Effector memory CD4-positive, alpha-beta T cell (primary cell): ENCODE measurements at places on chromosomes 2 and 18.

DNA sequence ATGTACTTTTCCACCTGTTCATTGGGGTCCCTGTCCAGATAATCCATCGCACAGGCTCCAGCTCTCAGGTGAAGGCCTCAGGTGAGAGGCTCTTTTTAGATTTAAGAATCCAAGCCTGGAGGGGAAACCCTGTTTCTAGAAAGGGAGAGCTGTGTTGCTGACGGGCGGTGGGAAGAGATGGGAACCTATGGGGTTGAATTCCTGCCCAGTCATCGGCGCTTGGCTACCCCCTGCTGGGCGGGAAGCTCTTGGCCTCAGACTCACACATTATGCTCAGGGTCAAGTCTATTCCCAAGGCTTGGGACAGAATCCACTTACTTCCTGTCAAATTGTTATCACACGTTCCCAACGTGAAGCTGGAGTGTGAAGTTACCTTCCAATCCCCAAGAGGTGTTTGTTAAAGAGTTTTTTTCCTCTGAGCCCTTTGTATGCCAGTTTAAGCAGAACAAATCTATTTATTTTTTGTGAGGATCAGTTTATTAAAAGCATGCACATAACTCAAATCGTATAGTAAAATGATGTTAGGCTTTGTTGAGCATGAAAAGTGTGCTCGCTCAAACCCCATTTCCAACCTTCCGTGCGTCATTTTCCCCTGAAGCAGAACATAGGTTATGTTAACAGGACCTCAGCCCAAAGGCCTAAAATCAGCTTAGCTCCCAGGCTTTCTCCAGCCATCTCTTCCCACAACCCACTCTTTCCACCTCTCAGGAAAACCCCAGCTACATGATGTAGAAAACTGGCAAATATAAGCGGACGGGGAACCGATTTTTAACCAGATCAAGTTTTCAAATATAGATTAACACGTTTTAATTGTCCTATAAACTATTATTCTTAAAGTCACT lies 181.7 kb upstream of the ETAA1 start:
- no peak for DNase-seq

DNA sequence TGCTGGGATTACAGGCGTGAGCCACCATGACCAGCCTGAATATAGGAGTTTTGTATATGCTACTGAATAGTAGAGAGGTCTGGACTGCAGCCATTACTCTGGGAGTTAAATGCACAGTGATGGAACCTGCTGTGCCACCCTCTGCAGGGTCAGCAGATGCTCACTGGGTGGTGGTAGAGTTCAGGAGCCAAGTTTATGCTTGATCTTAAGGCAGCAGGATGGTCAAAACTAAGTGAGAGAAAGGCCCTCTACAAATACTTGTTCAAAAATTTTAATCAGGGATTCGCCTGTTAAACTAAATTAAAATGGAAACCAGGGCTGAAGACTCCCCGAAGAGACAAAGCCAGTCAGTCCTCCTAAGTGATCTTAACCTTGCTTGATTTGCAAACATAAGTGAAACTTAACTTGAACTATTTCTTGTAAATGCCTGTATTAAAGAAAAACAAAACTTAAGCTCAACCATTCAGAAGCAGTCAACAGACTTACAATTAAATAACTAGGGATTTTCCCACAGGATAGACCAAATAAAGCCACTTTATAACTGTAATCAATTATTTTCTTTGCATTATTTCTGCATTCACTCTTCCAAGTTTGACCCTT lies 4.2 kb upstream of the WDFY1 start:
- DNase-seq = no peak

DNA sequence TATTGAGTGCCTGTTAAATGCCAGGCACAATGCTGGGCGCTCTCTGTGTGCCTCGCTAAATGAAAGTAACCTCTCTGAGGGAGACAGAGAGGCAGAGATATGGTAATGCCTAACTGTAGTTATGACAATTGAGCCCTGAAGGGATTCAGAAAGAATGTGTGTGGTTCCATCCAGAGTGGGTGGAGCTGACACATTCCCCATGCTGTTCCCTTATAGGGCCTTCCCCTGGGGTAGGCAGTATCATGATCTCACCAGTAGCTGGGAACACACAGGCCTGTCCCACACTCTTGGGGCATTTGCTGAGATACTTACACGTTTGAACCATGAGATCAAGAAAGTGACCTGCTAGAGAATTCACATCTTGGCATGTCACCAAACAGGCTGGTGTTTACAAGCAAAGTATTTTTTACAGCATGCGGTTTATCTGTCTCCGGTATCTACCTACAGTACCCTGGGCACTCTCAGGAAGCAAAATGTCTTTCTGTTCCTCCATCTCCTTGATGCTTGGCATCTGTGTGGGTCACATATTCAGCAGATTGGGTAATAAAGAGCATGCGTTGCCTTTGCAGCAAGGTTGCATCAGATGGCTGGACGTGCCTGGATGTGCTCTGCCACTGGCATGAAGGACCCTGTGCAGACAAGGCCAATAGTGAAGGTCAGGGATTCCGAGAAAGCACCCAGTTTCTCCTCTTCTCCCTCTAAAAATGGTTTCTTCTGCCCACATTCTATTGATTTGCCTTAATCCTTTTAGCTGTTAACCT lies 9.4 kb downstream of the CTIF start:
- DNase-seq = no peak

- DNase-seq = no peak
These were observed 23.6 kb upstream of the CATIP start for GRCh38 chr2:218332920-218333645.

DNA sequence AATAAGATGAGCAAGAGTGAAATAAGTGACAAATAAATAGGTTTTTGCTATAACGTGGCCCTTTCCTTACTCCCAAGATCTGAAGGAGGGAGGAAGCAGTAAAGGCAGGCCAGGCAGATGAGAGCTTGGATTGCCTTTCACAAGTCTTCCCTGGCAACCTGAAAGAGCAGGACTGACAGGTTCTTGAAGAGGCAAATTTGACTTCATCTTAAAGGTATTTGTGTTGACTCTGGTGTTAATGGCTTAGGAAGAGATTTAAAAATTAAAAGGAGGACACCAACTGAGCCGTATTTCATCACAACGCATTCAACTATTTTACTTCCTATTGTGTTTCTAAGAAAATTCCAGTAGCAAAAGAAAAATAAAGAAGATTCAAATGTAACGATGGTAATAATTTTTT lies 3.2 kb downstream of the STRN start:
- DNase-seq = no peak

GRCh38 chr18:2618009-2618408 lies 37.5 kb upstream of the SMCHD1 start:
- no peak for DNase-seq

GRCh38 chr2:206442833-206443734 lies at the start of gene ADAM23:
TSS of gene ADAM23 (plus strand) at chr2:206443532. CDS start at chr2:206443867, 335 bp downstream.
- peak; percentile 17 for DNase-seq

- no peak for DNase-seq
These were observed 287.1 kb upstream of the ID2 start for GRCh38 chr2:8394569-8395359.

DNA sequence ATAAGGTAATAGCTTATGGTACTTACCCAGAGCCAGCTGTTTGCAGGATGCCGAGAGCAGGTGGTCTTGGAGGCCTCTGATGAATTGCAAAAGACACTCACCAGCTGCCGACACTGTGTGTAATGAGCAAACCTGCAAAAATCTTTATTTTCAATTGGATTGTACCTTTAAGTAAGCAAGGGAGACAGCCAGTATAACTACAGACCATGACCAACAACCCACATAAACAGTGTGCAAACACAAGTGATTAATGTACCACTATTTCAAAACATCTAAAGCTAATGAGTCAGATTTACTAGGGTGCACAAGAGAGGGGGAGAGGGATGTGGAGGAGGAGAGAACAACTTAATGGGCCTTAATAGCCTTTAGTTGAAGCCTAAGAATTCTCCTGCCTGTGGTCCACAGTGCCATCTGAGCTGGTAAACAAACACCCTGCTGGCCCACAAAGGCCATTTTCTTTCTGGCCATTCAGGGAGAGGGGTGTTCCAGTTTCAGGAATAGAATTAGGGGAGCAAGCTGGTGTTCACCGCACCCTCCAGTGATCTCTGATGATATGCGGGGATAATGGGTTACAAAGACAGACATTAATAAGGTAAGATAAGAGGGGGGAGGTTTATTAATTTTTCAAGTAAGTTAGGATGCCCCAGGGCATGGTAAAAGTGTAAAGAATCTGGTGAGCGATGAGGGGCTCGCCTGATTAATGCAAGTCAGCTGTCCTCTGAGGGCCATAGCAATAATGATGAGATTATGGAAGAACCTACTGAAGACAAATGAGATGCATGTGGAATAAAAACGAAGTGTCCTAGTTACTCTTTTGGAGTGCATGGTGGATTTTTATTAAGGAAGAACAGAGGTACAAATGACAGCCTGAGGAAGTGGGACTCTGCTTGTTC lies 196.4 kb downstream of the HRH4 start:
- no peak for DNase-seq

DNA sequence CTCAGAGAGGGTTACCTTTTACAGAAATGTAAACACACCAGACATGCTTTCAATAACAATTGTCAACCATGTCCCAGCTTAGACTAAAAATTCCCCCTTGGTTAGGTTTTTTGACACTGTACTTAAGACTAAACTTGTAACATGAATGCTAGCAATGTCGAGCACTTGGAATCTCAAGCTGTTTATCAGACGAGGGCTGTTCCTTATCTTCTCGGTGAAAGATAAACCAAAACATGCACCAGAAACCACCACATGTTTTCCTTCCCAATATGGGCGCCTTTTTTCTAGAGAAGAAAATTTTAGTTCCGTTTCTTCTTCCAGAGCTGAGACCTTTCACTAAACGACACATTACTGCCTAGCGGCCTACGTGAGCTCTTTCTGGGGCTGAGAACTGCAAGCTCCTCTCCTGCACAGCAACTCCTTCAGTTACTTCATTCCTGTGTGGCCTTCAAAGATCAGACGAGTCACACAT lies 42.4 kb upstream of the ACKR3 start:
- DNase-seq = no peak

GRCh38 chr18:32424696-32425095 lies 46.0 kb downstream of the GAREM1 start:
- DNase-seq = no peak

DNA sequence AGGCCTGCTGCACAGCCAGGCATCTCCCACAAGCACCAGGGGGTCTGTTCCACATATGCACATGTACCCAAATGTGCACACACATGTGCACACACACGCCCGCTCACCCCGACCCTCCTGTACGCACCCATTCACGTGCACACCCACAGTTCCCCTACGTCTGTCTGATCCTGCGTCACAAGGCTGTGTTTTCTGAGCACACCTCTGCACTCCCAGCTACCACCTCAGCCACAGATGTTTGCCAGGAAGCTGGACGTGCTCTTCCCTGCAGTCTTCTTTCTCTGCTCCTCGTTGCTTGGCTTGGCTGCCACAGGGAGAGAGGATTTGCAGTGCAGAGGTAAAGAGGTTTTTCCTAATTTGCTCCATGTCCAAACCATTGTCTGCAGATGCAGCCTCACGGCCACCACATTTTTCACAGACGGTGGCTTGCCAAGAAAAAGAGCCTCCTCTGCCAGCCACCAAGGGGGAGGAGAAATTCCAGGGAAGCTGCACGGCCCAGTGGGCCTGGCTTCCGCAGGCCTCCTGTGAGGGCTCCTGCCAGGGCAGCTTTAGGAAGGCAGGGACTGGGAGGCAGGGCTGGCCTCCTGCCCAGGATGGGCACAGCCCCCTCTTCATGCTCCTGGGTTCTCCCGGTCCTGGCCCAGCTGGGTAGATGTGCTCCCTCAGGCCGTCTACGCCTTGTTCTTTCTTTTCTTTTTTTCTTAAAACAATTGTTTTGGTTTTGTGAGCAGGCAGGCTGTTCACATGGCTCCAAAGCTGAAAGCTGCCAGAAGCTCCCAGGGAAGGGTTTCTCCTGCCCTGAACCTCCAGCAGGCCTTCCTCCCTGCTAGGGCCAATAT lies 29.3 kb upstream of the HS6ST1 start:
- DNase-seq = no peak

GRCh38 chr18:29496152-29496680 lies 1319.3 kb upstream of the CDH2 start:
- no peak for DNase-seq

- no peak for DNase-seq
These were observed 490.6 kb downstream of the THSD7B start for GRCh38 chr2:137255990-137256389.

- DNase-seq = no peak
These were observed 55.0 kb downstream of the EPB41L3 start for GRCh38 chr18:5488844-5489243.

DNA sequence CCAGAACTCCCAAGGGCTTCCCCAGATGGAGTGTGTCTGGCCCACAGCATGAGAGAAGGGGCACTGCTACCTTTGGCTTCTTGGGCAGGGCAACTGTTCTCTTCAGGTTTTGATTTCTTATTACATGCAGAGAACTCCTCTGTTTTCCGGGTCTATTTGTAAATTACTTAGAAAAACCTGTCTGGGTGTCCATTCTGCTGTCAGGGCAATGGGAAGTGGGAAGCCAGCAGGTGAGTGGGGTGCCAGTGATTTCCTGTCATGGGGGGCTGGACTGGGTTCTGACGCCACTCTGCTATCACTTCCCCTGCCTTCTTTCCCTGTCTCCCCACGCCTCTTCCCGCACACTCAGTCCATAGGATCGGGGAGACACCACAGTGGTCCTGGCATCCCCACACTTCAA lies 58.0 kb upstream of the LGALSL start:
- DNase-seq = no peak

GRCh38 chr2:75525434-75526310 lies 35.1 kb downstream of the EVA1A start:
- no peak for DNase-seq

DNA sequence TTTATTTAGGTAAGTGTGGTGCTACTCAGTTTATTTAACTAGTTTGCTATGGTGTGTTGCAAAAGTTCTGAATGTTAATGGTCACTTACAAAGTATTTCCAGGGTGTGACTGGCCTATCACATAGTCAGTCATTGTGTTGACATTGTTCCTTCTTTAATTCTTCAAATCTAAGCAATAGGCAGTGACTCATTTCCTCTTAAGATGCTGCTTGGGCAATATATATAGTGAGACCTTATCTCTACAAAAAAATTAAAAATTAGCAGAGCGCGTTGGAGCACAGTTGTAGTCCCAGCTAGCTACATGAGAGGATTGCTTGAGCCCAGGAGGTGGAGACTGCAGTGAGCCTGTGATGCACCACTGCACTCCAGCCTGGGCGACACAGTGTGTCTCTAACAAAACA lies 5.8 kb upstream of the CCDC88A start:
- no peak for DNase-seq

DNA sequence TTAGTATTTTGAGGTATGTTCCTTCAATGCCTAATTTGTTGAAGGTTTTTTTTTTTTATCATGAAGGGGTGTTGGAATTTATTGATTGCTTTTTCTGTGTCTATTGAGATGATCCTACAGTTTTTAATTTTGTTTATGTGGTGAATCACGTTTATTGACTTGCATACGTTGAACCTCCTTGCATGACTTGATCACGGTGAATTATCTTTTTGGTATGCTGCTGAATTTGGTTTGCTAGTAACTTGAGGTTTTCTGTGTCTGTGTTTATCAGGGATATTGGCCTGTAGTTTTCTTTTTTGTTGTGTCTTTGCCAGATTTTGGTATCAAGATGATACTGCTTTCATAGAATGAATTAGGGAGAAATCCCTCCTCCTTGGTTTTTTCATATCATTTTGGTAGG lies 23.9 kb downstream of the CLIP4 start:
- no peak for DNase-seq
